ENCODE measurements at places on chromosomes 3 and 15.

GRCh38 chr3:194808640-194809097 lies 123.0 kb downstream of the FAM43A start:
- DNase-seq, result peak; percentile 49

- no peak for DNase-seq
Observed at GRCh38 chr3:174536319-174536718, 322.8 kb upstream of the NAALADL2 start.

DNA sequence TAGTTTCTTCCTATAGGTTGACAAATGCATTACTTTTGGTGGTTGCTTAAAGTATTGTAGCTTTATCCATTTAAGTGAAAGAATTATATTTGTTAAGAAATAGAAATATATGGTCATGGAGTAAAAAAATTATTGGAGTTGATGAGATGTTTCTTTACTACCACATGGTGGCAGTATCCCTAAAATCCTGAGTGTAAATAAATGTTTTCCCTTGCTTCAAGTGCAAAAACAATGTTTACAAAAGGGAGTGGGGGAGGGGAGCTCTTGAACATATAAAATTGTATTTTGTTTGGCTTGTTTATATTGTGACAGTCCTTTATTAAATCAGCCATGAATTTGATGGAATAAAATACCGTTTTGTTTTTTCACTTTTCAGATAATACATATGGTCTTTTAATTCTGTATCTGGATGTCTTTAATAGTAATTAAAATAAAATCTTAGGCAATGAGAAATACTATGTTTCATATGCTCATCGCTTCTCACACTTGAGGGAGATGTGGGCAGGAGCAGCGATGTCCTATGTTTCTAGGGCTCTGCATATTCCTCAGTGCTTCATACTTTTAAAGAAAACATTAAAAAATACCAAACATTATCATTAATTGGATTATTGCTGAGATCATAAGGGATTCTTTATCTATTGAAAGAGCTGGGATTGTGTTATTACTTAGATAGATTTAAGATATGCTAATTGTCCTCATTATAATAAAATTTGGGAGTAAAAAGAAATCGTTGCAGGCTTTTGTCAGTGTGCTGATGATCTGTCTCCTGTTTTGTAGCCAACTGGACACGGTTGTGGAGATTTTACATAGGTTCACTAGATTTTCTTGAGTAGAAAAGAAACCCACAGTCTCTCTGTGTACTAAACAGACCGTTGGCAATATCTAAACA lies 349.7 kb downstream of the TUSC7 start:
- peak; percentile 44 for DNase-seq

GRCh38 chr15:80948651-80949292 lies 40.8 kb downstream of the MESD start:
- no peak for DNase-seq

- peak; percentile 73 for DNase-seq
Observed at GRCh38 chr3:58577269-58577821, at the start of gene FAM107A. FAM107A (minus strand) TSS chr3:58577391; CDS start chr3:58569860, 7,531 bp downstream.

- DNase-seq, result no peak
Observed at GRCh38 chr3:98326105-98326893, 27.4 kb upstream of the OR5K4 start.

DNA sequence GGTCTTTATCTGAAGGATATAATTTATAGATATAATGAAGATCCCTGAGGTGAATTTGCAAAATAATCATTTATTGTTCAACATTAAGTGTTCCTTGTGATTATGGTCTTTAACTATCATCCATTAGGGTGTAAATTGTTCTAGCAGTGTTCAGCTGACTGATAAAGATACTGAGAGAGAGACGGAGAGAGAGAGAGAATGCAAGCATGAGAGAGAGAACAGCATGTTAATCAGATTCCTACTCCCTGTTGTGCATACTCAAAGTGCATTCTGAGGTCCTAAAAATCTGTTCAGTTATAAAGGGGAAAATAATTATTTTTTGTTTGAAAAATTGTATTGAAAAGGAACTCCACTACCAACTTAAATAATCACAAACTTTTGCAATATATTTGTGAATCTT lies 271.0 kb upstream of the CBLB start:
- DNase-seq, result no peak

GRCh38 chr3:44439499-44440295 lies 37.8 kb downstream of the ZNF445 start:
- no peak for DNase-seq

- peak; percentile 93 for DNase-seq
Observed at GRCh38 chr3:113084777-113085176, 94.0 kb downstream of the GTPBP8 start.

GRCh38 chr3:11734-12133 lies 184.8 kb upstream of the CHL1 start:
- DNase-seq, result no peak

- no peak for DNase-seq
Observed at GRCh38 chr3:108092501-108092900, 1.7 kb upstream of the CD47 start.

GRCh38 chr3:35966629-35967464 lies 327.5 kb downstream of the ARPP21 start:
- no peak for DNase-seq

DNA sequence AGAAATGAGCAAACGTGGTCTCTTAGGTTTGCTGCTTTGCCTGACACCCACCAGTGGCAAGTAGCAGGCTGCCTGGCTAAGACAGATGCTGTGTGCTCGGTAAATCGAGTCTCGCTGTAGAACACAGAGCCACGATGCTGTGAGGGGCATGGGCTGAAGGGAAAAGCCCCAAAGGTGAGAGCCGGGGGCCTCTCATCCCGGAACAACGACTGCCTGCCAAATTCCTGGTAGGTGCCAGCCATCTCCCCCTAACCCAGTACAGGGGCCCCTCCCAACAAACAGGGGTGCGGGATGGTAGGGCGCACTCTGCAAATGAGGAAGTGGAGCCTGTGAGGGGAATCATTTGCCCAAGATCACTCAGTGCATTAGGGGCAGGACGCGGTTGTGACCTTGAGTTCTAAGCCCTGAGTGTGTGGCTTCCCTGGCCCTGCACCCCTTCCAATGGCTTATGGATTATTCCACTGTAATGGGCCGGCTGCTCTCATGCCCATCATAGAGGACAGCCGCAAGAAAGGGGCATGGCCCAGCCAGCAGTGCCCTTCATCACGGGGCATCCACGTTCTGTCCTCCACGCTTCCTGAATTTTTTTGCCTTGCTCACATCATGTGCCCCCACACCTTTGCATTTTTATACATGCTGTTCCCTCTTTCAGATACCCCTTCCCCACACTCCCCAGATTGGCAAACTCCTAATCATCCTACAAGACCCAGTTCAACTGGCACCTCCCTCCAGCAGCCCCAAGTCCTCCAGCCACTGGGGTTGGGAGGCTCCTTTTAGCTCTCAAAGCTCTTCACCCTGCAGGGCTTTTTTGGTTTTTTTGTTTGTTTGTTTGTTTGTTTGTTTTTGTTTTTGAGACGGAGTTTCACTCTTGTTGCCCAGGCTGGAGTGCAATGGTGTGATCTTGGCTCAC lies 125.4 kb downstream of the NUP210 start:
- no peak for DNase-seq

DNA sequence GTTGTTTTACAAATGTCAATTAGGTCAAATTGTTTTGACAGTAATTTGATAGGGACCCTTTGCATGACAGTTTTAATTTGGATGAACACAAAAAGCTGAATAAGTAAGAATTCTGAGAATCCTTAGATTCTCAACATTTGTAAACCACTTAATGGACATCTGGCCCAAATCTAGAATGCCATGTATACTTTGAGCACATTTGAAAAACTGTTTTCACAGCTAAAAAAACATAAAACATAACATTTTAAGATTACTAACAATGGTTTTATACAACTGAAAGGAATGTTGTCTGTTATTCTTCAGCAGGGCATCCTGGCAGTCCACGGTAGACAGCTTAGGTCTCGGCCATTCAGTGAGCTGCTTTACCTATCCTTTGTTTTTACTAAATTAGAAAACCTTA lies 34.5 kb upstream of the TM2D3 start:
- DNase-seq, result peak; percentile 59

DNA sequence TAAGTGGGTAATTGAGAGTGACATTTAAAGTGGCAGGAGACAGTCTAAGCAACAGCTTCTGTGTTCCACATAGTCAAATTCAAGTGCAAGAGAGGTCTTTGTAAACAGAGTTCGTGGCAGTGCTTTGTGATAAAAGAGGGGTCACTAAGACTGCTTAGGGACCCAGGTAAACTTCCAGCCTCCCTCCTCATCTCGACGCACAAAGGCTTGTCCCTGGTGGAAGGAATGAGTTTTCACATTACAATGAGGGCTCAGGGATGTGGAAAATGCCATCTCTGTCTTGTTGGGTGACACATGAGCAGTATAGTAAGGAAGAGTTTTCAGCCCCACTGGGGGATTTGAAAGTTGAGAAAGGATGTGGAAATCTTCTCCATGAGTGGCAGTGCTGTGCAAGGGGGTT lies 7.3 kb downstream of the GMNC start:
- DNase-seq, result no peak

DNA sequence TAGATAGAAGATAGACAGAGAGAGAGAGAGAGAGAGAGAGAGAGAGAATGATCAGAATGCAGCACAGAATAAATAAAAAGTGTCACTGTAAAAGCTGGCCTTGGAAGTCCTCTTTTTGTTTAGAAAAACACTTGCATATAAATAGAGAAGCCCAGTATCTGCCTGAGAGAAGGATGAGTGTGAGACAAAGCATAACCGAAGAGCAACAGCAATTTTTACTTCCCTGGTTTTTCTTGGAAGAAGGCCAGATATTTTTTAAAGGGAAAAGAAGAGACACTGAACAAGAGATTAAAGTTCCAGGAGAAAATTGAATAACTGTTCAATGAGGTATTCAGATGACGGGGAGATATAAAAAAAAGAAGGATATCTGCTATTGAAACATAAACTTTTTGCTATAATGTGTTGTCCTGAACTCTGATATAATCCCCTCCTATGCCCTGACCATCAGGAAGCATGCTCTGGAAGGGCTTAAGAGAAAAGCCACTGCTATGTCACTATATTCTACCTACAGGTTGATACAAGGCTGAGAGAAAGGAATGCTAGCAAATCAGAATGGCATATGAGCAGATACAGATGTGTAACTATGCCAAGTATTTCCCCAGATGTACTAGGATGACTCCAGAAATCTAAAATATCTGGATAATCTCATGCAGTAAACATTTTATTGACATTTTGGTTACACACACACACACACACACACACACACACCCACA lies 358.9 kb downstream of the RBMS3 start:
- peak; percentile 22 for DNase-seq

DNA sequence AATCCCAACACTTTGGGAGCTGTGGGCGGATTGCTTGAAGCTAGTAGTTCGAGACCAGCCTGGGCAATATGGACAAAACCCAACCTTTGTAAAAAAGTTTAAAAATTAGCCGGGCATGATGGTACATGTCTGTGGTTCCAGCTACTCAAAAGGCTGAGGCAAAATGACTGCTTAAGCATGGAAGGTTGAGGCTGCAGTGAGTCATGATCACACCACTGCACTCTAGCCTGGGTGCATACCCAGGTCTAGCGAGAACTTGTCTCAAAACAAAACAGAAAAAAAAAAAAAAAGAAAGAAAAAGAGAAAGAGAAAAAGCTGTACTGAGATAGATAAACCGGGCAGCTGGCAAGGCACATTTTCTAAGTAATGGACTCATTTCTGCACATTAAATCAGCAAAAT lies 10.6 kb downstream of the ARPP19 start:
- DNase-seq, result peak; percentile 77

- DNase-seq, result no peak
Observed at GRCh38 chr3:177578488-177578887, 381.2 kb upstream of the TBL1XR1 start.

DNA sequence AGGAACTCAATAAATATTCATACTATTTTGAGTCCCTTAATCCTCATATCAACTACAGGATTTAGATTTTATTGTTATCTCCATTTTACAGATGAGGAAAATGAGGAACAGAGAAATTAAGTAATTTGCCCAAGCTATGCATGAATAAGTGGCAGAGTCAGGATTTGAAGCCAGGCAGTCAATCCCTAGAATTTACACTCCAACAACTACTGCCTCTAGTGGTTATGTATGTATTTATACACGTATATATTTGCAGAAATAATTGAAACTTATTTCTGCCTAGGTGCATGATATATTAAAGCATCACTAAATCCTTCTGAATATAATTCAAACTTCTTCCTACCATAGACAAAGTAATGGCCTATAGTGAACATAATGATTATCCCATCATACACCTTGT lies 137.4 kb downstream of the SERPINI1 start:
- no peak for DNase-seq

DNA sequence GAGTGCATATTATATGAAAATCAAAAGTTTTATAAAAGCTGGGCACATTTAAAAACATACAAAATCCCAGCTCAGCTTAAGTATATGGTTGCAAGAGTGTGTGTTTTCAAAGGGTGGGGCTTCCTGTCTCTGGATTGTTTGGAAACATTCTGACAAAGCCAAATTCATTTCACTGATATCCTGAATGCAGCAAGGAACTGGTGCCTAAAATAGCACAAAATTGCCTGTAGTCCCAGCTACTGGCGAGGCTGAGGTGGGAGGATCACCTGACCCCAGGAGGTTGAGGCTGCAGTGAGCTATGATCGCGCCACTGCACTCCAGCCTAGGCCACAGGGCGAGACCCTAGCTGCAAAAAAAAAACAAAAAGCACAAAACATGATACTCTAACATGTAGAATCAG lies 13.0 kb upstream of the TJP1 start:
- no peak for DNase-seq

GRCh38 chr3:38095669-38096483 lies 41.1 kb downstream of the ACAA1 start:
- no peak for DNase-seq

DNA sequence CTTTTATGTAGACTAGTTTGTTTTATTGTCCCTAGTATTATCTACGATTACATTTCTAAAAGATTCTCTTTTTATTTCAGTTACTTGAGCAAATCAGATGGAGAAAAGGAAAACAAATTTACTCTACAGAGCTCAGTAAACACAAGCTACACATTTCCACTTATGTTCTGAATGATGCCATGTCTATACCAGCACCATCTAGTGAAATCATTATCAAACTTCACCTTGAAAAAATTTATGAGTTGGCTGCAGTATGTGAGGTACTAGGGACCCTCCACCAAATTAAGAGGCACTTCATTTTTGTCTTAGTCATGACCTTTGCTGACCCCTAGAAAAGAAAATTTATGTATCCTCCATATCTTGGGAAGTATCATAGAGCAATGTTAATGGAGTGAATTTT lies 827.4 kb downstream of the SI start:
- DNase-seq, result no peak

- DNase-seq, result peak; percentile 10
Observed at GRCh38 chr3:13891492-13892073, 11.7 kb upstream of the WNT7A start.

GRCh38 chr3:132625613-132626012 lies 28.5 kb downstream of the ACKR4 start:
- no peak for DNase-seq
